ENCODE measurements at places on chromosomes 3 and 15. TPM values are rescaled to one million over a fixed set of nuclear protein-coding genes. Genes with fewer than 3 reads are reported as not detected.

Gene SPINK8
- not detected for total RNA-seq

Gene SLC22A13
- 0.33 TPM for total RNA-seq

Gene KNG1
- 0.23 TPM for total RNA-seq

- DNase-seq, result no peak
Measured at GRCh38 chr15:99556011-99556410, 9.8 kb upstream of the MEF2A start.

GRCh38 chr3:5140230-5140621 is 18.1 kb downstream of the ARL8B start:
- no peak for DNase-seq

DNA sequence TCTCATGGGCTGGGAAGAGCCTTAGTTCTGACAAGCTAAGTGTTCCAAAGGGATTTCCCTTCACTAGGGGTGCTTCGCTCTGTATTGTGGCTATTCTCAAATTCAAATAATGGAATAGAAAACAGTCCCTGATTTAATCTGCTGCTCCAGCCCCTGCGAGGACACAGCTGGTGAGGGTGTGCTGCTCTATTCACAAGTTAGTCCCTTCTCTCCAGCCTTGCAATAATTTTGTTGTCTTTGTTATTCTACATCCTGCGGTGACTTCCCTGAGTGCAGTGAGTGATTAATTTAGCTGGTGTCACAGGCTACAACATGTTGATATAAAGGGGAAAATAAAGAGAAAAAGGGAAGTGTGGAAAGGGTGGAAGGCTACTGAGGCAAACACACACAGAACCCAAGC is 180.5 kb upstream of the VEPH1 start:
- DNase-seq, result no peak

All from Panc1 (cell line).